ENCODE measurements at places on chromosomes 7 and 10. TPM values are rescaled to one million over a fixed set of nuclear protein-coding genes. Genes with fewer than 3 reads are reported as not detected.

GRCh38 chr10:114024876-114025610 is 18.6 kb upstream of the ADRB1 start:
- peaks cover 34% of the 10 kb centered on the region for H3K4me1 ChIP-seq
- DNase-seq, result no peak
- peak overlapping the region; percentile 94 for H3K27ac ChIP-seq
- H3K4me3 ChIP-seq, result no peak overlapping the region

- no peak for DNase-seq
- no peaks in the 10 kb centered on the region for H3K4me1 ChIP-seq
- no peak overlapping the region for H3K4me3 ChIP-seq
- no peaks in the 10 kb centered on the region for H3K27me3 ChIP-seq
- H3K27ac ChIP-seq, result no peak overlapping the region
- H3K36me3 ChIP-seq, result no peaks in the 10 kb centered on the region
These were observed 411.6 kb upstream of the GALNT17 start for GRCh38 chr7:70720191-70720873.

DNA sequence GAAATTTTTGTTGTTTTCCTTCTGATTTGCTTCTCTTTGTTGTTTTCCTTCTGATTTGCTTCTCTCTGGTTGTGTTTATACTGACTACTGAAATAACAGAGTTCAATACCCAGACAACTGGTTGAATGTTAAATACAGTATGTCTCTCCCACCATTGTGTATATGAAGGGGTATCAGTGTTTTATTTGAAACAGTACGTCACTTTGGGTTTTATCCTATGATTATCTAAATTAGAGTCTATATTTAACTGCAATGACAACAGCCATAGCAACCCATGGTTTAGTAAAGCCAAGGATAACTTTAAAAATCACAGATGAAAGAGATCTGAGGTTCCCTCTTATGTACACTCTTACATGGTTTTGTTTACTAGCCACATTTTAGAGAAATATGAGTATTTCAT is 141.3 kb downstream of the GNAT3 start:
- no peak overlapping the region for H3K27ac ChIP-seq
- peaks cover 16% of the 10 kb centered on the region for H3K4me1 ChIP-seq
- H3K36me3 ChIP-seq, result no peaks in the 10 kb centered on the region
- DNase-seq, result no peak

DNA sequence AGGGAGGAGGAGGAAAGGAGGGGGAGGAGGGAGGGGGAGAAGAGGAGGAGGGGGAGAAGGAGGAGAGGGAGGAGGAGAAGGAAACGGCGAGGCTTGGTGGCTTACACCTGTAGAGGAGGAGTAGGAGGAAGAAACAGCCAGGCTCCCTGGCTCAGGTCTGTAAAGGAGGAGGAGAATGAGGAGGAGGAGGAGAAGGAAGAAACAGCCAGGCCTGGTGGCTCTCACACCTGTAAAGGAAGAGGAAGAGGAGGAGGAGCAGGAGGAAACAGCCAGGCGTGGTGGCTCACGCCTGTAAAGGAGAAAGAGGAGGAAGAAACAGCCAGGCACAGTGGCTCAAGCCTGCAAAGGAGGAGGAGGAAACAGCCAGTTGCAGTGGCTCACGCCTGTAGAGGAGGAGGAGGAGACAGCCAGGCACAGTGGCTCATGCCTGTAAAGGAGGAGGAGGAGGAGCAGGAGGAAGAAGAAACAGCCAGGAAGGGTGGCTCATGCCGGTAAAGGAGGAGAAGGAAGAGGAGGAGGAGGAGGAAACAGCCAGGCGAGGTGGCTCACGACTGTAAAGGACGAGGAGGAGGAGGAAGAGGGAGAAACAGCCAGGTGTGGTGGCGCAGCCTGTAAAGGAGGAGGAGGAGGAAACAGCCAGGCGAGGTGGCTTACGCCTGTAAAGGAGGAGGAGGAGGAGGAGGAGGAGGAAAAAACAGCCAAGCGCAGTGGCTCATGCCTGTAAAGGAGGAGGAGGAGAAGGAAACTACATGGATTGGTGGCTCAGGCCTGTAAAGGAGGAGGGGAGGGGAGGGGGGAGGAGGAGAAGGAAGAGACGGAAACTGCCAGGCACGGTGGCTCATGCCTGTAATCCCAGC is 14.9 kb upstream of the CRCP start:
- no peaks in the 10 kb centered on the region for H3K4me1 ChIP-seq
- DNase-seq, result peak; percentile 89
- no peaks in the 10 kb centered on the region for H3K27me3 ChIP-seq
- peak overlapping the region; percentile 78 for H3K27ac ChIP-seq
- no peaks in the 10 kb centered on the region for H3K36me3 ChIP-seq

The STEAP1B gene
- total RNA-seq, result 0.47 TPM

The MRLN gene
- total RNA-seq, result not detected
